ENCODE measurements at places on chromosomes 16 and 17.
A peak's percentile ranks its signal among the peaks of the same experiment; 100 is the strongest.

GRCh38 chr17:56594320-56595107 is 1.0 kb downstream of the NOG start:
- DNase-seq = no peak

- DNase-seq = no peak
Measured at GRCh38 chr17:67443931-67444595, 67.0 kb downstream of the PITPNC1 start.

GRCh38 chr17:78272914-78273258 is 41.5 kb downstream of the TMEM235 start:
- no peak for DNase-seq

DNA sequence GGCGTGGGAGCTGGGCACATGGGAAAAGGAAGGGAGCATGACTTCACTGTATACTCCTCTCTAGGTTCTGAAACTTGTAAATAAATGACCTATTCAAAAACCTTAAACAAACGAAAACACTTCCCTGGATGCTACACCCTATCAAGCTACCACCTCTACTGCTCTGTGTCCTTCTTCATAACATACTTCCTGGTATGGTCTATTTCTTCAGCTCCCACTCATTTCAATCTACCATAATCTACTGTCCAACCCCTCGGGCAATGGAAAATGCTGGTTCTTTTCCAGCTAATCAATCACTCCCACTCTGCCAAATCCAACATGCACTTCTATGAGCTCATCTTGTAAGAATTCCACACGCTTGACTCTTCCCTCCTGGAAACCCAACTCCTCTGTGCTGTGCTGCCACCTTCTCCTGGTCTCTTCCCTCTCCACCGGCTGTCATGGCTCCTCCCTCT is 42.4 kb downstream of the AMFR start:
- DNase-seq = no peak

- no peak for DNase-seq
Measured at GRCh38 chr16:68642436-68643101, 2.5 kb upstream of the CDH3 start.

- DNase-seq = peak; percentile 64
Measured at GRCh38 chr17:29090750-29091605, 48.0 kb downstream of the PIPOX start.

DNA sequence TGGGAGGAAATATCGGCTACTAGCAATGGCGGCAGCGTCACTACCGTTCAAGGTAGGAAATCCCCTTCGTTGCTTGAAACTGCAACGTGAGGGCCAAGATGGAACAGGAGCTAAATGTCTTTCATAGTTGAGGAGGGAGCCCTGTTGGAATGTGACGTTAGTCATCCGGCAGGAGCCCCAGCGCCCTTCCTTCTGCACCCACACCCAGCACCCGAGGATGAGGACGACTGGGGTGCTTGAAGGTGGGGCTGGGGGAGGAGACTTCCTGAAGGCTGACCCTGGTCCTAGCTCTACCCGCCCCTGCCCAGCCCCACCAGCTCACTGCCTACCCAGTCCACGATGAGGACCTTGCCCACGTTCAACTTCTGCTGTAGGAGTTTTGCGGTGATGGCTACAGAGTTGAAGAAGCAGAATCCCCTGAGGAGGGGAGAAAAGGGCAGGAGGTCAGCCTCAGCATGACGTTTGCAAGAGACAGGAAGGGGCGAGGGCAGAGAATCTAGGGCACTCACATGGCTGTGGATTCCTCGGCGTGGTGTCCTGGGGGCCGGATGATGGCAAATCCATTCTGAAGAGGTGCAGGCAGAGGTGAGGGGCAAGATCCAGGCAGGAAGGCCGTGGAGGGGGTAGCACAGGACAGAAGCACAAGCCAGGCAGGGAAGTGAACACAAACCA is 11.9 kb downstream of the G6PC3 start:
- DNase-seq = no peak

- no peak for DNase-seq
Measured at GRCh38 chr16:75097191-75097761, 19.3 kb downstream of the LDHD start.

- DNase-seq = no peak
Measured at GRCh38 chr16:4891097-4891885, 44.0 kb downstream of the UBN1 start.

GRCh38 chr17:37700881-37701280 is 44.0 kb downstream of the HNF1B start:
- no peak for DNase-seq

DNA sequence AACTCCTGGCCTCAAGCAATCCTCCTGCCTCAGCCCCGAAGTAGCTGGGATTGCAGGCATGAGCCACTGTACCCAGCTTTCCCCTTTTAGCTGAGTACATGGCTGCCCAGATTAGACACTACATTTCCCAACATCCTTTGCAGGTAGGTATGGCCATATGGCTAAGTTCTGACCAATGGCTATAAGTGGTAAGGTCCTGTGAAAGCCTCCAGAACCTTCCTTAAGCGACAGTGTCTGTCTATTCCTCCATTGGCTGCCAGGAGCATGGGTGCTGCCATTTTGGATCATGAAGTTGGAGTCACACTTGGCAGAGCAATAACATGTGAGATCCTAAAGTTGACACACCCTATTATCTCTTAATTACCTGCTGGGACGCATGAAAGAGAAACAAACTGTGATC is 24.4 kb upstream of the CRHR1 start:
- no peak for DNase-seq

DNA sequence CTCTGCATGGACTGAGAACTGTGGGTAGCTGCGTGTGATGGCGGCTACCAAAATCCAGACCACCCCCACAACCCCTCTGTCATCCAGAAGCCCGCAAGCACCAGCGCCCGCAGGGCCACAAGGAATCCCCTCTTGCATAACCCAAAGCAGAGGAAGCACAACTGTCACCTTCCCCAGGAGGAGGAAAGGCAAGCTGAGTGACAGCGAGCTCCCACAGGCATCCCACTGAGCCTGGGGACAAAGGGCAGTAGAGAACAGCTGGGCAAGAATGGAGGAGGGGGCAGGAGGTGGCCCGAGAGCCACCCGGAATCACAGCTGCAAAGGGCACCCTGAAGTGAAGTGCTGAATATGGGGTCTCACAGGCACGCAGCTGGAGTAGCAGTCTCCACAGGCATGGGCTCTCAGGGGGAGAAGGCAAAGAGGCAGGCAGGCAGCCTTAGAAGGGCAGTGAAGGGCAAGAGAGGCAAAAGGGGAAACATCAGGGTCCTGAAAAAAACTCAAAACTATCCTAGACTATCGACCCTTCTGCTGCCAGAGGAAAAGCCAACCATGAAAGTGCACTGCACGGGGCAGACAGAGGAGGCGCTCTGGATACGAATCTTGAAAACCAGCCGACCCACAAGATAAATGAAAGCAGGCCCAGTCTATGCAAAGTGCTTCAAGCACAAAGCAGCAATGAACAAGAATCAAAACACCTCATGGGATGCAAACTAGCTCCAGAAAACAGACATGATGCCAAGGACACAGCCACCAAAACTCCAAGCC is 17.1 kb downstream of the USP36 start:
- no peak for DNase-seq

DNA sequence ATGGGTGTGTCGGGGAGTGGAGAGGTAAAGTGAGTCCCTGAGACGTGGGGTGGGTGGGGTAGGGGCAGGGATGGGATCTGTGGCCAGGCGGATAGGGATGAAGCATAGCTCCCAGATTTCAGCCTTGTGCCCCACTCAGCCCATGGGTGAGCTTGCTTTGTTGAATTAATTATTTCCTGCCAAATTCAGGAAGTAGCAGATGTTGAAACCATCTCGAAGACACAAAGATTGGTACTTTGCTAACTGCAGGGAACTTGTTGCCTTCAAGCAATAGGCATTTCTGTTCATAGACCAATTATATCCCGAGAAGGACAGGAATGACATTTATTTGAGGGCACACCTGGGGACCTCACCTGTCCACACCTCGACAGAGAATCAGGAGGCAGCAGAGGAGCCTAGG is 11.0 kb upstream of the C16orf74 start:
- no peak for DNase-seq

DNA sequence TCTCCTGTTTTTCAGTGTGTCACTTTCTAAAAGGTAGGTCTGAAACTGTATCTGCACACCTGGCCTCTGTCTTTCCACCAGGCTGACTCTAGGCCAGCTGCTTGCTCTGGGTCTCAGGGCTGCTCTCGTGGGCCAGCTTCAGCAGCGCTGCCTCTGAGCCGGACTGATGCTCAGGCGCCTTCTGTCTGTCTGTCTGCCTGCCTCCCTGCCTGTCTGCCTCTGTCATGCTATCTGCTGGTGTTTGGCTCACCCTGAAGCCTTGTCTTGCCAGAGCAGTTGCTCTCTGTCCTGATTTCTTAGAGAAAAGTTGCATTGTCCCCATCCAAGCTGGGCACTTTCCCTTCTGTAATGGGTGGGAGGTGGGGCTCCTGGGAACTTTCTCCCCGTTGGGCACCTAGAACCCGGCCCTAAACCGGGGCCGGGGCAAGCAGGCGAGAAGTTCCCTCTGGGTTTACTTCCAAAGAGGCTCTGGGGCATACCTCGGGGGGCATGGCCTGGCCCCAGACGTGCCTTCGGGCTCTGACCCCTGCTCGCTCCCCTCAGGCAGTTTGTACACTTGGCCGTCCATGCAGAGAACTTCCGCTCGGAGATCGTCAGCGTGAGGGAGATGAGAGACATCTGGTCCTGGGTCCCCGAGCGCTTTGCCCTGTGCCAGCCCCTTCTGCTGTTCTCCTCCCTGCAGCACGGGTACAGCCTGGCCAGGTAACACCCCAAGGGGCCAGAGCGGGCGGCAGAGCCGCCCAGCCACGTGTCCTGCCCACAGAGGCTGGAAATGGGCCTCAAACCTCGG is 15.9 kb upstream of the ATP6V0C start:
- DNase-seq = no peak

DNA sequence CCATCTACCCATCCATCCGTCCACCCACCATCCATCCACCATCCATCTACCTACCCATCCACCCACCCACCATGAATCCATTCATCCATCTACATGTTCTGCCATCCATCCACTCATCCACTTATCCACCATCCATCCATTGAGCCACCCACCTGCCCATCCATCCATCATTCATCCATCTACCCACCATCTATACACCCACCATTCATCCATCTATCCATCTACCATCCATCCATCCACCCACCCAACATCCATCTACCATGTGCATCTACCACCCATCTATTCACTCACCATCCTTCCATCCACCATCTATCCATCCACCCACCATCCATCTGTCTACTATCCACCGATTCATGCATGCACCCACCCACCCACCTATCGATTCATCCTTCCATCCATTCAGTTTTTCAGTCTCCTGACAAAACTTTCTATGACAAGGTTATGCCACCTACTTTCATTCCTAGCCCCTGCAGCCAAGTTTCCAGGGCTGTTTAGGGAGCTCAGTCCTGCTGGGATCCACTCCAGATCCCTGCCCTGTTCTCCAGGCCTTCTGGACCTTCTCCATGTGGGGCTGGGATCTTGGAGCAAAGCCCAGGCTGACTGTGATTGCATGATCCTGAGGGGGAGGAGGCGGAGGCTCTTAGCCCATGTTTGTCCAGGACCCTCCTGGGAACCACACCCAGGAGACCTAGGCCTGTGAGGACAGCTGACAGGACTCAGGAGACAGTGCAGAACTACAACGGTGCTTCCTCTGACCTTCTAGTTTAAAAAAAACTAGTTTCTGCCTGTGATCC is 27.4 kb downstream of the BCO1 start:
- DNase-seq = peak; percentile 59

- no peak for DNase-seq
Measured at GRCh38 chr17:75334723-75335122, 45.5 kb upstream of the SLC25A19 start.

GRCh38 chr16:2603165-2604015 is 65.6 kb downstream of the PDPK1 start:
- DNase-seq = peak; percentile 96

GRCh38 chr17:77749321-77749751 is 209.2 kb upstream of the TNRC6C start:
- no peak for DNase-seq

DNA sequence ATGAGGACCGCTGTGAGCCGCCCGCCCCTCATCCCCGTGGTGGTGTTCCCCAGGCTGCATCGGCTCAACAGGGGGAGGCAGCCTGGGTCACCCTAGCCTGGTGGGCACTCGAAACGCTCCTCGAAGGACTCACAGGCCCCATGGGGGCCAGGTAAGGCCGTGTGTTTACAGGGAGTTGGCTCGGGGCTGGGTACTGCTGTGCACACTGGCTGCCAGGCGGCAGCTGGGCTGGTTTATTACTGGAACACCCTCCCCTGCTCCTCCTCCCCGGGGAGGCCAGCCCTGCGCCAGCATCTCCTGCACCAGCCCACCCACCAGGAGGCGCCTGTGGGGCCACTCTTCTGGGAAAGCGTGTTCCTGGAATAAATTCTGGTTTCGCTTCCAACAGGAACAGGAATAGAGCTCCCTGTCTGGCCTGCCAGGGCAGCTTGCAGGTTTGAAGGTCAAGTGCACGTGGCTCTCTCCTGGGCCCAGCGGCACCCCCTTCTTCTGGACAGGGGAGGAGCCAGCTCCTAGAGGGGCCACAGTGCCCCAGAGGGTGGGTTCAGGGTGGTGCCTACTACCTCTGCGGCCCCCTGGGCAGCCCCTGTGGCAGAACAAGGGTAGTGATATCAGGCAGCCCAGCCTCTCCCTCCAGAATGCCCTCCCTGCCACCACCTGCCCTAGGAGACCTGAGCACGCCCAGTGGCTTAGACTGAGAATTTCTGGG is 11.3 kb downstream of the MCRIP1 start:
- DNase-seq = no peak

GRCh38 chr17:16040710-16041251 is 41.2 kb downstream of the TTC19 start:
- DNase-seq = peak; percentile 26

DNA sequence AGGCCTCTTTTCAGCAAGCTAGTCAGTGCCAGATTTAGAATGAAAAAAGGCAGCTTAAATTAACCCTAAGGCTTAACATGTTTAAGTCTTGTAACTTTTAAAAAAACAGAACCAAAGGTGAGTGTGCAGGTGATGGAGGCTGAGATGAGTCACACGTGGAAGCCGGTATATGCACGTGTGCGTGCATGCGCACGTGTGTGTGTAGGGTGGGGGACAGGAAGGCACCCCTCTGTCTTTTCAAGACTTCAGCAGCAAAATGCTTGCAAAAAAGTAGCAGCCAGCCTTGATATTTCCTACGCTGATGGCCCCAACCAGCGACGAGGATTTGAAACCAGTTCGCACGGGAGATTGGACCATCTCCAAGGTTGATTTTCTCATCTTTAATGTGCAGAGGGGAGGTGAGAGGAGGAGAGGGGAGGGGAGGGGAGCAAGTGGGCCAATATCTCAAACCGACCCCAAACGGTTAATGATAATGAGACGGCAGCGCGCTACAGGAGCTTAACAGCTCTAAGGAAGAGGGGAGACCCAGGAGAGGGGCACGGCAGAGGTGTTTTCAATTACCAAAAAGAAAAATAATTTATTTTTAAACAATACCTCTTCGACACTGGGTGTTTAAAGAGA is 154.7 kb downstream of the ZNF423 start:
- no peak for DNase-seq

- DNase-seq = no peak
Measured at GRCh38 chr17:79131701-79132100, 57.1 kb downstream of the ENGASE start.

GRCh38 chr17:6279659-6280058 is 155.3 kb downstream of the AIPL1 start:
- no peak for DNase-seq

- DNase-seq = no peak
Measured at GRCh38 chr17:73390851-73391250, 79.0 kb upstream of the CDC42EP4 start.

All from head of caudate nucleus (tissue), 42 donors.